ENCODE measurements at places on chromosomes 2 and 18.
A peak's percentile ranks its signal among the peaks of the same experiment; 100 is the strongest.

- no peak for DNase-seq
Measured at GRCh38 chr18:73136134-73136533, 268.3 kb upstream of the NETO1 start.

DNA sequence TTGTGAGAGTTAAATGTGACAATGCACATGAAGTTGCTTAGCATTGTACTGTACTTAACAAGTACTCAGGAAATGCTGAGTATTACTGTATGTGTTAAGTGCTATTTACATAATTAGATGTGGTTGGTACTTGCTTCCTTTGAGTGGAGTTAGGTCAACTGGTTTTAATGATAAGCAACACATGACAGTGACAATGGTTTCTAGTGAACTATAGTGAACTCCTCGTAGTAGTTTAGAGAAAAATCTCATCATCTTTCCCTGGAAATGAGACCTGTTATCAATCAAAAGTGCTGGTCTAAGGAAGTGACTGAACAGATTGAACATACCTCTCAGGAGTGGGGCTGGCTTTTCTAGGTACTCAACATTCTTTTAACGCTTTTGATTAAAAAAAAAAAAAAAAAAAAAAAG, 29.2 kb upstream of the ZDBF2 start:
- DNase-seq = no peak

DNA sequence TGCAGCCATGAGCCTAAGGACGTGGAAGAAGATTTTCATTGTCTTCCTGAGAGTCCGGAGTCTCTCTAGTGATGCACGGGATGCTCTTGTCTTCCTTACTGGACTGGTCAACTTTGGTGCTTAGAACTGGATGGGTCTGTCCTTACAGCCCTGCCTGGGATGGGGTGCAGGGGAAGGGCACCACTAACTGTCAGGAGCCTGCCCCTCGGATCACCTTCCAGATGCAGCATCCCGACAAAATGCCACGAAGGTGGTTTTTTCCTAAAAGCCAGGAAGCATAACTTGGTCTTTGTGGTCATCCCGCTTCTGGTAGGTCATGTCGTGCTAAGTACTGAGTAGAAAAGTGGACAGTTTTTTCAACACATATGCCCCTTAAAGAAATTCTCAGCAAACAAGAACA, 207.4 kb upstream of the TWIST2 start:
- no peak for DNase-seq

GRCh38 chr2:24635181-24635580, 144.1 kb downstream of the NCOA1 start:
- no peak for DNase-seq

DNA sequence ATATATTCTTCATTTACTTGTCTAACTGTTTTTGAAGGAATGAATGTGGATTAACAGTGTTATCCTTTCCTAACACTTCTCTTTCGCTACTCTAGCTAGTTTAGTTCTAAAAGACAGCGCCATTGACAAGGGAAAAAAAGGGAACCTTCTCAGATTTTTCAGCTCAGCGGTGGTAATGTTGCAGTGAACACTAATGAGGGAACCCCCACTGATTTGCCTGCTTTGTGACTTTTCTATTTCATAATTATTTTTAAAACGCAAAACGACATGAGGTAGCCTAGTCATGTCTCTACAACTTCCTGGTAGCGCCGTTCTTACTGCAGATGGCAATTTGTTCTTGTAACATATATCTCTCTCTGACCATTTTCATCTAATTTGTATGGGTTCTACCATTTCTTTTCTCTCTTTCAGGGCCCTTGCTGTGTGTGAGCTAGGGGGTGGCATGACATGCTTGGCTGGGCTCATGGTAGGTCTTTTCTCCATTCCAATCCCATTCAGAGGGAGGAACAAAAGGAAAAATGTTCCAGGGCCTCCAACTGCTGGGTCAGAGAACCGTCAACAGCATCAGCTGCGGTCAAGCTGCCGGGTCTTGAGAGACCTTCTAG, 235.5 kb upstream of the SIX3 start:
- DNase-seq = no peak

GRCh38 chr18:22930089-22930713, 2.9 kb upstream of the RBBP8 start:
- DNase-seq = peak; percentile 72

DNA sequence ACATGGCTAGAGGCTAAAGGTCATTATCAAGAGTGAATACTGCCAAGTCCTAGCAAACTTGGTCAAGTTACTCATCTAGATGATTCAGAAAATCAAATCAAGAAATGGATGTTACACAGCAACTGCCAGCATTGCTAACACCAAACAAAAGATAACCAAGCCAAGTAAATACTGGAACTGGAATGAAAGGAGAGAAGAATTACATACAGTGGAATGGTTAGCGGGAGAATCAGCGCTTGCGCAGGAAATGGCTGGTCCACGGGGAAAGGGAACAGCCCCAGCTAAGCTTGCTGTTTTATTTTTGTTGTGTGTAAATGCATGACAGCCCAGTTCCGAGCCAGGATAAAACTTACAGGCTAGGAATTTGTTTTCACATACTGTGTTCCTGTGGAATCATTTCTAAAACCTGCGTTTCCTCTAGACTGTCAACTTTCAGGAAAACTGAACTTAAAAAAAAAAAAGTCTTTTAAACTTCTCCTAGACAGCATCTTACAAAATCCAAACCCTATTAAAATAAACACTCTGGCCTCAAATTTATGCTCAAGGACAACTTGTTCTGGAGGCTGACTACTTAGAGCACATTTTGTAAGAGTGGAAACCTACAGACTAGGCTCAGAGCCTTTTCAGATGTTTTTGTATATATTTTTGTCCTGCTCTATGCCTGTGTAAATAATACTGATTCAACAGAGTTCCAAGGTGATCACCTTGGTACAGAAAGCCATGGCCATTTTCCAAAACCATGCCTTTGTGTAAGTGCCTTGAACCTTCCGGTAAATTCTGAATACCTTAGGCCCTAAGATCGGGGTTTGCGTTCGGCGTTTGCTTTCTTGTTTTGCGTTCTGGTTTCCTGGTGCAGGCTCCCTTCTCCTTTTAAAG, 30.7 kb upstream of the TXNDC2 start:
- no peak for DNase-seq

DNA sequence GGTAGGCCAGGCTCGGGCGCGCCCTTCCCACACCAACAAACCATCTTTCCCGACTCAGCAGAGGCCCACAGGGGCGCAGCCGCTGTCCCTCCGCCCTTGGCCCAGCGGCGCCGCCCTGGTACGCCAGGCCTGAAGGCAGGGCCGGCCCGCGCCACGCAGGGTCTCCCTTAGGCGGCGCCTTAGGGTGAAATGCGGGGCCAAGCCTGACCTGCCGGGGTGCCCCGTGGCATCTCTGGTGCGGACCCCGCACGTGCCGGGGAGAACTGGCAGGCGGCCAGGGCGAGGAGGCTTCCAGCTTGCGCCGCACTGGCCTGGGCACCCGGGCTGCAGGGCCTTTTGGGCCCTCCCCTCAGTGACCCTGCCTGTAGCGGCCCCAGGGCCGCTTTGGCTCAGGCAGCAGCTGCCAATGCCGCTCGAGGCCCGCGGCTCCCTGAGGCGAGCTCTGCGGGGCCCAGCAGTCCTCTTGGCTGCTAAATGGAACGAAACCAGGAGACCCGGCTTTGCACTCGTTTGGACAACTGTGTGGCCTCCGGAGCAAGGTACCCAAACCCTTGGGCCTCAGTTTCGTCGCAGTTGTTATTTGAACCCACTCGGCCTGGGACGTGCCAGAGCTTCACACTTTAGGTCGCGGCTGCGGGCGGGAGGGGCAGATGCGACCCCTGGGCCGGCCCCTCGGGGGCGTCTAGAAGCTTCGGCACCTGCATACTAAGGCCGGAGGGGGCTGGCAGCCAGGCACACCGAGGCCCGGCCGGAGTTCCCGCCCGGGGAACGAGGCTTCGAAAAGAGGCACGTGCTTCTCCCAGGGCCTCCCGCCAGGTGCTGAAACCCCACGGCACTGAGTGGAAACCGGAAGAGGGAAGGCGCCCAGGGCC, 8.5 kb downstream of the OTX1 start:
- DNase-seq = no peak

GRCh38 chr2:121284463-121285449, at the start of gene TFCP2L1:
Gene TFCP2L1 (minus strand): TSS chr2:121285202. CDS start chr2:121285109, 93 bp downstream.
- DNase-seq = no peak

DNA sequence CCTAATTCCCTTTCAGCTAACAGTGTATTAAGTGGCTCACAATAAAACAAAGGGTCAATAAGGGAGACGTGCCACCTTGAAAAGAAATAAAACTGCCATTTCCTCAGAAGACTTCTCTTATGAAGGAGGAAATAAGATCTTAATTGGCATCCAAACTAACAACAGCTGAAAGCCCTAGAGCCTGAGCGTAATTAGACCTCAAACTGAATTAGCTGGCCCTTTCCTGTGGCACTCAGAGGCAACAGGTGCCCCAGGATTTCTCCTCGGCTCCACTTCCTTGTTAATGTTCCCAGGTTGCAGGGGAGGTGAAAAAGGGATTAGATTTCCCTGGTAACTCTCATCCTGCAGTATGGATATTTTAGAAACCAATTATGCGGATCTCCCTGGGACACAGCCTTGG, 804.3 kb downstream of the DCDC2C start:
- DNase-seq = no peak

DNA sequence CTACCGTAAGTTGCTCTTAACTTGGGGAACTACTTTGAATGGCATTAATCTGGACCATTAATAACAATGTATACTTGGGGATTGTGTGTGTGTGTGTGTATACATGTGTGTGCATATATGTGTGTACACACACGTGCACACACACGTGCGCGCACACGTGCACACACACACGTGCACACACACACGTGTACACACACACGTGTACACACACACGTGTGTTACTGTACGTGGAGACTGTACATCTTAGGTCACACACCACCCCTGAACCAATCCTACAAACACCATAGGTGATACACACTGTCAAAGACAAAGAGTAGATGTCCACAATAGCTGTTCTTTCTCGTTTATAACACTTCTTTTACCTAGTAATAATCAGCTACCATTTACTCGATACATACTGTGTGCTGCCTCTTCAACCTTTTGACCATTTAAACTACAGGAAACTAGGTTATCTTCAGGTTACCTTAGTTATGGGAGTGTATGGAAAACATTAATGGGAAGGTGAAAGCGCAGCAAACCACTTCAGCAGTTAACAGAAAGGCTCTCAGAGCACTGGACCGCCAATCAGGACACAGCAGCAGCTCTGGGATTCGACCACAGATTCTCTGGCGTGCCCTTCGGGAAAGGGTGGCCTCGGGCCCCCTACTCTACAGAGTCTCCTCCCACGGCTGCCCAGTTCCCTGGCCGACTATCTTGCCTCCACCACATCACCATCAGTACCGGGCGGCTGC, 894 bp upstream of the GCC2 start:
- DNase-seq = no peak

DNA sequence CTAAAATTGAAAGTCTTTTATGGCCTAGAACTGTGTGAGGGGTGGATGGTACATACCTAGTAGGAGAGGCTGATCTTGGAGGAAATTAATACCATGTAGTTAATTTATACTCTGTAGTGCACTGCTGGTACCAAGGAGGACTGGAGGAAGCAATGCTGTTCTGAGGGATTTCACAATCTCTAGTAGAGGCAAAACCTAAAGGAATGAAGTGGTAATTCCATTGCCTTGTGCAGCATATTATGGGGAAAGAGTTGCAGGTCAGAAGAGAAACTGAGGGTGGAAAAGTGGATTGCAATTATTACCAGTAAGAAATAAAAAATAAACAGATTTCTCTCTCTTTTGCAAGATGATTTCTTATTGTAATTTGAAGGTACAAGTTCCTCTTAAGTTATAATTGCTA, 2.2 kb downstream of the ABI2 start:
- DNase-seq = no peak

DNA sequence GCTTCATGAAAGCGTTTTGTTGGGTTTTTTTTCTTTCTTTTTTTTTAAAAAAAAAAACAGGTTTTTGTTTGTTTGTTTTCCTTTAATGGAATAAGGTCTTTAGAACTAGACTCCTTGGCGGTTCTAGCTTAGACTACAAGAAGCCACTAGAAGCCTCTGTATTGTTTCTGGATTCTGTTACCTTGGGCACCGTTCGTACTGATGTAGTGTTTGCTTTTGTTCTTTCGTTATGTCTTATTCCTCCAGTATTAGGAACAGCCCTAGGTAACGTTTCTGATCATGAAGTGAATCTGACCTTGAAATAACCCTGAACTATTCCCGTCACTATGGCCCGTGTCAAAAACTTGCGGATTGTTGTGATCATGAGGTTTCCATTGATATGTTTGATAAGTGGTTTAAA, 164.6 kb downstream of the PTGR3 start:
- no peak for DNase-seq

DNA sequence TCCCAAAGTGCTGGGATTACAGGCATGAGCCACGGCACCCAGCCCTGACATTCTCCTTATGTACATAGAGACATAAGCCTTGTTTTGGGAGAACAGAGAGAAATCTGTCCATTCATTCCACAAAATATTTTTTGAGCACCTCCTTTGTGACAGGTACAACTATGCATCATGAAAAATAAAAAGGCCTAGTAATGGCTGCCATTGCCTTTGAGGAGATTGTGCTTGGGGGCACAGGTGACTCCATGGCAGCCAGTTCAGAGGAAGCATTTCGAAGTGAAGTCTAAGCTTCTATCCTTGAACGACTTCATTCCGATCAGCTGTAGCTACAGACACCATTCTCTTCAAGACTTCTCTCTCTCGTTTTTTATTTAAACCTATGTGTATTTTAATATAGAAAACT, 10.5 kb upstream of the MYCN start:
- DNase-seq = no peak

GRCh38 chr18:33836564-33836963, 258.5 kb downstream of the ASXL3 start:
- DNase-seq = no peak

- DNase-seq = no peak
Measured at GRCh38 chr2:215831296-215831913, 181.9 kb downstream of the MREG start.

DNA sequence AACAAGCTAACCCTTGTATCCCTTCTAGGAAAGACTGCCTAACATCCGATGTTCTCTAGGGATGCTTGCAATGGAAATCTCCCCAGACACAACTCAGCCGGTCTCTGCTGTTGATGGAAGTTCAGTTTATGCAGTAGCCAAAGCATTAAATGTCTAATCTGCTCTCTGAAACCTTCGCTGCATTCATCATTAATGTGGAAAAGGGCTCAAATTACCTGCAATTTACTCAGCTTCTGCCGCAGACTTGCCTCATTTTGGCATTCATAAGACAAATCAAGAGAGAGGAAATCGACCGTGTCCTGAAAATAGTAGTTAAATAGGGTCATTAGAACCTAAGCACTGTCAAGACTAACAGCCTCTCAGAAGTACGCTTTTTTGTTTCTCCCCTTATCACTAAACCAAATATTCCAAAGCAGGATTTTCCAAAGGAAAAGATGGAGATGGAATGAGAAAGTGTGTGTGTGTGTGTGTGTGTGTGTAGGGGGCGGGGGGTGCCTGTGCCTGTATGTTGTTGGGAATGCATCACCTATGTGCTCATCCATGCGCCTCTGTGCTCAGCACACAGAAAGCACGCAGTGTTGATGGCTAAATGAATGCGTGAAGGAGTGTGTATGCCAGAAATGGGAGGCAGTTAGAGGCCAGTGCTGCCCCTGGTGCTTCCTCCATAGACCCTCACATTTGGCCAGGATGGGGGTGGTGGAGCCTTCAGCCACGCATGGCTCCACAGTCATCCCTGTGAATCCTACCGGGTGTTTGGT, 7.4 kb downstream of the LCT start:
- no peak for DNase-seq

All from stimulated activated CD8-positive, alpha-beta memory T cell treated with anti-CD3 and anti-CD28 coated beads, Interleukin-4, amount 100 ng/mL, for 4 hours (primary cell).